Erythroblast (primary cell): ENCODE measurements at places on chromosomes 1 and 21.

DNA sequence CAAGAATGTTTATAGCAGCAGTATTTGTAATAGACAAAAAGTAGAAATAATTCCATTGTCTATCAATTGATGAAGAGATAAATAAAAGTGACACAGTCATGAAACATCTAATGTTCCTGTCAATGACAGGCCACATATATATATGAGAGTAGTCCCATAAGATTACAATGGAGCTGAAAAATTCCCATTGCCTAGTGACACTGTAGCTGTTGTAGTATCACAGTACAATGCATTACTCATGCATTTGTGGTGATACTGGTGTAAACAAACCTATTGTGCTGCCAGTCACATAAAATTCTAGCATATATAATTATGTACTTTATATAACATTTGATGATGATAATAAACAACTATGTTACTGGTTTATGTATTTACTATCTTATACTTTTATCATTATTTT lies 141.9 kb upstream of the LYPLAL1 start:
- DNase-seq: no peak

DNA sequence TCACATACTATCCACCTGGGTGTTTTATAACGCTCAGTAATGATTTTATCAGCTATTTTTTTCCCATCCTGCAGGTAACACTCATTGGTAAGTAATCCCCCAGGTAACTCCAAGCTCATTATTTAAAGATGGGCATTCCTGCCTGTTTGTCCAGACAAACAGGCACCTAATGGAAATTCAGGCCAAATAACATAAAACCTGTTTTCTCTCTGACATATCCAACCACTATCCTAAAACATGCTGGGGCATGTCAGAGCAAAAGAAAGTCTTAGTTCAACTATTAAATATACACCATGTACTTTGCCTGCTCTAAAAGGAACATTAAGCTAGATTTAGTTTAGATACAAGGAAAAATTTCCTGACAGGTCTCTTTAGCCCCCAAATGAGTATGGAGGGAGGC lies 987.7 kb downstream of the TTLL7 start:
- no peak for DNase-seq

GRCh38 chr21:30984889-30985288 lies 53.4 kb downstream of the KRTAP19-8 start:
- DNase-seq: no peak

DNA sequence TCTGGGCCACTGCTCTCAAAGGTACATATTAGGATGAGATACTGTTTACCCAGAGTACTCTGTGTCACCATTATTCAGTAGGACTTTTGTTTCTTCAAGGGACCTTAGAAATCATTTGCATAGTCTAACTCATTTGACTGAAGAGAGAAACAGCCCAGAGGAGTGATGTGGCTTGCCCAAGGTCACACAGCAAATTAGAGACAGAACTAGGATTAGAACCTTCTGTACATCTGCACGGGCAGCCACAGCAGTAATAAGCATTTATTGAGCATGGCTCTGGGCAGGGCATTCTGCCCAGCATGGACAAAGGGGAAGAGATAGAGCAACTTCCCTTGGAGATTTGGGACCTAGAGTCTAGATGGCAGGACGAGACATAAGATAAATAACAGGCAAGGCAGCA lies 5.7 kb upstream of the NHLH1 start:
- no peak for DNase-seq

DNA sequence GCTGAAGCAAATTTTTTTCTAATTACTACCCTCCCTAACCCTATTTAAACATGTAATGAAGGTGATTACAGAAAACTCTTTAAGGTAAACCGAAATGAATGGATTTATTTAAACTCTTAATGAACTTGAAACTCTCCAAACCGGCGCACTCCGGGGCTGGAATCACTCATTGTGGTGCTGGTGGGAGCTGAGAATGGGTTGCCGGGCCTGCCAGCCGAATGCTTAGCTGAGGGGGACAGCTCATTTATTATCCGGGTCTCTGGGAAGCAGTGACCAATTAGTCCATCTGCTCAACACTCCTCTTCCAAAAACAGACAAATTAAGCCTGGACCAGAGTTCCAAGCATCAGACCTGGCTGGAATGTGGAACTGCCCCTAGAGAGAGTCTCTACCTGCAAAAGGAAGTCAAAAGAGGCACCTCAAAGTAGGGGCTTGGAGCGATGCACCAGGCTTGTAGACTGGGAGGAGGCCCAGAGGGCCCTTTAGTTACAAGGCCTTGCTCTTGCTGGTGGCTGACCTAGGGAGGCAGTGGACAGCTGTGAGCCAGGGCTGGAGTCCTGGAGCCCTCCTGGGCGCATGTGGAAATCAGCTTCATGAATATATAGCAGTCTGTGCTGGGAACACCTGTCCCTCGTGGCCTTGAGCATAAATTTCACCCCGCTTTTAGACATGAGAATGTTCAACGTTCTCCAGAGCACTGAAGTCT lies 320.7 kb downstream of the AJAP1 start:
- no peak for DNase-seq
